ENCODE measurements at places on chromosomes 16 and 17.

GRCh38 chr17:50956750-50957523 is 90.8 kb upstream of the TOB1 start:
- peak; percentile 74 for DNase-seq

- no peak for DNase-seq
These were observed 202.9 kb upstream of the N4BP1 start for GRCh38 chr16:48812856-48813255.

DNA sequence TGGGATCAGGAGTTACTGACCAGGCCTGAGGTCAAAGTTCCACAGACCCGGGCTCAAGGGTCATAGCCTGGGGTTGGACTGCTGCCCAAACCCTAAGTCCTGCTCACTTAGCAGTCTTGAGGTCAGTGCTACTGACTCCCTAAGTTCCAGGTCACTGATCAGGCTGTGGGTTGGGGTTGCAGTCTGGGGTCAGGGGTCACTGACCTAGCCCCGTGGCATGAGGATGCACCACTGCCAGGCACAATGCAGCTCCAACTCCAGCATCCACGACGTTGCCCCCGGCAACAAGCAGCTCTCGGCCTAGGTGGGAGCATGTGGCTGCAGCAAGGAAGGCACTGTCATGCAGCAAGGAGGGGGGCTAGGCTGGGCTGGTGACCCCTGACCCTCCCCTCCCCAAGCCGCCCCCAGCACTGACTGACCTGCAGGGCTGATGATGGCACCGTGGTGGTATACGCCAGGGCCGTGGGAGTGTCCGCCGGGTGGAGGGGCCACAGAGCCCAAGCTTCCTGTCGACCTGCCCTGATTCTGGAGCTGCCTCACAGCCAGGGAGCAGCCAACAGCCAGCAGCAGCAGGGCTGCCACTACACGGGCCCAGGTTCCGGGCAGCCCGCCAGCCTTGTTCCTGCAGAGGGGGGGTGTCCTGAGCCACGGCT is 1.1 kb downstream of the GGT6 start:
- DNase-seq: no peak

DNA sequence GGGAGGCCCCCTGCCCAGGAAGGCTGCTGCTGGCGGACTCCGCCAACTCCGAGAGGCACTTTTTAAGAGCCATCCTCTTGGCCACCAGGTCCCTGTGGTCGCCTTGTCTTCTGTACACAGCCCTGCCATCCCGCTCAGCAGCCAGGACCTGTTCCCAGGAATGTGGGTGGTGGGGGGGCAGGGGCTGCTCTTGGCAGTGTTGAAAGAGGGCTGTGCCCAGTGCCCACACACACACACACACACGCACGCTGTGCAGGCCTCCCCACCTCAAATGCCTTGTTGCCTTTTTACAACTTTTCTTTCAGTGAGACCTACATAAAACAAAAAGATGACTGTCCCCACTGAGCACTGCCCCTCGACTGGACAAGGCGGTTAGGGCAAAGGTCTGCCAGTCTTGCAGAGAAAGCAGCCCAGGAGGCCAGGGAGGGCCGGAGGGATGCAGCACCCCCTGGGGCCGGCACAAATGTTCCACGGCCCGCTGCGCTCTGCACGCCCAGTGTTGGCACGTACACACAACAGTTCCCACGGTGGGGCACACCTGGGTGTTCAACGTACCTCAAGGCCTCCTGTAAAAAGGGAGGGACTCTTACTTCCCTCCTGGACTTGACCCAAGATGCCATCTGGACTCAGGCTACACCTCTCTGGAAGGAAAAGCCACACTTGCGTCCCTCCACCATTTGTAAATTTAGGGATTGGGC is 18.5 kb upstream of the PITPNA start:
- no peak for DNase-seq

- DNase-seq: no peak
These were observed 5.5 kb downstream of the TMEM204 start for GRCh38 chr16:1538804-1539520.

DNA sequence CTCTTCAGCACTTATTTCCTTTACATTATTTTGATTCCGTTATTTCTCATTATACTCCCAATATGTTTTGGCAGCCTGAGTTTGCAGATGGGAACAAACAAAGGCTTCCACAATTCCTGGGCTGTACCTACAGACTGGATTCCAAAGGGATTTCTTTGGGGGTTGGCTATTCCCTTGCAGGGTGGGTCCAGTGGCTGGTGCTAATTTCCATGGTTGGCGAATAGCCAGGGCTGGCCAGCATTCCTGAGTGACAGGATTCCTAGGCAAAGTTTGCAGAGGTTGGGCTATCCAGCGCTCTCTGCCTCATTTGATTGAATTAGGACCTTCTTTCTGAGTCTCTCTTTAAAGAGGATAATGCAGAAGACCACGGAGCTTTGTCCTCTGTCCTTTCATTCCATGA is 207.4 kb downstream of the MAF start:
- no peak for DNase-seq

DNA sequence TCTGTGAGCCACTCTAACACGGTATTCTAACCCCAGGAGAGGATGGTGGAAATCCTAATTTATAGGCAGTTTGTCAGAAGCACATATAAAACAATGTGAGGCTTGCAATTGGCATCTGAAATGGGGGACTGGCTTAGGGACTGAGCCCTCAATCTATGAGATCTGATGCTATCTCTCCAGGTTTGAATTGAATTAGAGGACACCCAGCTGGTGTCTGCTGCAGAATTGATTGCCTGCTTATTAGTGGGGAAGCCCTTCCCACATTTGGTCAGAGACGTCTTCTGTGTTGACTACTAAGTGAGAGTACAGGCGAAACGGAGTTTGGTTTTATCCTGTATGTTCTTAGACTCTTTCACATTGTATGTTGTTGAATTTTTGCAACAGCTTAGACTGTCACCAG is 13.6 kb upstream of the TMIGD1 start:
- DNase-seq: no peak

- no peak for DNase-seq
These were observed 58.8 kb downstream of the UTP18 start for GRCh38 chr17:51319186-51319585.

GRCh38 chr17:34884597-34884996 is 76.7 kb downstream of the CCT6B start:
- DNase-seq: no peak

- DNase-seq: peak; percentile 41
These were observed 37.1 kb downstream of the YWHAE start for GRCh38 chr17:1362964-1363363.

GRCh38 chr17:27630607-27631410 is at the start of gene LGALS9:
Gene LGALS9 (plus strand): TSS chr17:27631188. CDS start chr17:27631266, 78 bp downstream.
- peak; percentile 29 for DNase-seq

GRCh38 chr16:89167425-89167941 is 4.1 kb upstream of the CDH15 start:
- peak; percentile 91 for DNase-seq

DNA sequence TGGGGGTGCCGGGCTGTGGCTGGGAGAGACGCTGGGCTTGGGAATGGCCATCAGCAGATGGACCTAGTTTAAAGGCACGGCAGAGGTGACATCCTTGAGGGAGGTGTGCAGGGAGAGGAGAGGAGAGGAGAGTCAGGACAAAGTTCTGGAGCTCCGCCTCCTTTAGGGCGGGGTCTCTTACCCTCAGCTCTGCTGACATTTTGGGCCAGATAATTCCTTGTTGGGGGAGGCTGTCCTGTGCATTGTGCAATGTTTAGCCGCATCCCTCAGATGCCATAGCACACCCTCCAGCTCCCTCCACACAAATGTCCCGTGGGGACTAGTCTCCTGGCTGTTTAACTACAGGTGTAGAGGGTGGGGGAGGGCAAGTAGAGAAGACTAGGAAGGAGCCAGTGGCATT is 48.3 kb downstream of the ARHGAP23 start:
- no peak for DNase-seq

DNA sequence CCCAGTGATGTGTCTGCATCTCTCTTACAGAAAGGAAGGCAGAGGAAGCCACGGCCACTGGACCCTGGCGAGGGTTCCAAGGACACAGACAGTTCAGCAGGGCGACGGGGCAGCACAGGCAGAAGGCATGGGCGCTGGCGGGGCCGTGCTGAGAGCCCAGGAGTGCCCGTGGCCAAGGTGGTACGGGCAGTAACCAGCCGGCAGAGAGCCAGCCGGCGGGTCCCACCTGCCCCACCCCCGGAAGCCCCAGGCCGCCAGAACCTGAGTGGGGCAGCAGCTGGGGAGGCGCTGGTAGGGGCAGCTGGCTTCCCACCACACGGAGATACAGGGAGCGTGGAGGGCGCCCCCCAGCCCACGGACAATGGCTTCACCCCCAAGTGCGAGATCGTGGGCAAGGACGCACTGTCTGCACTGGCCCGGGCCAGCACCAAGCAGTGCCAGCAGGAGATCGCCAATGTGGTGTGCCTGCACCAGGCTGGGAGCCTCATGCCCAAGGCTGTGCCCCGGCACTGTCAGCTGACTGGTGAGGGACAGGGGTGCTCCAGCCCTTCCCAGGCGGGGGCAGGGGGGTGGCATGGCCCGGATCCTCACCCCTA is 7.8 kb downstream of the XYLT2 start:
- DNase-seq: no peak

- no peak for DNase-seq
These were observed 126.4 kb upstream of the ANKFN1 start for GRCh38 chr17:56026915-56027314.

- no peak for DNase-seq
These were observed 5.4 kb downstream of the EDC4 start for GRCh38 chr16:67878232-67878631.

- DNase-seq: peak; percentile 96
These were observed at the start of gene NKIRAS2 for GRCh38 chr17:42019509-42020404. Gene NKIRAS2 (plus strand): TSS chr17:42020090. CDS start chr17:42021578, 1,488 bp downstream.

DNA sequence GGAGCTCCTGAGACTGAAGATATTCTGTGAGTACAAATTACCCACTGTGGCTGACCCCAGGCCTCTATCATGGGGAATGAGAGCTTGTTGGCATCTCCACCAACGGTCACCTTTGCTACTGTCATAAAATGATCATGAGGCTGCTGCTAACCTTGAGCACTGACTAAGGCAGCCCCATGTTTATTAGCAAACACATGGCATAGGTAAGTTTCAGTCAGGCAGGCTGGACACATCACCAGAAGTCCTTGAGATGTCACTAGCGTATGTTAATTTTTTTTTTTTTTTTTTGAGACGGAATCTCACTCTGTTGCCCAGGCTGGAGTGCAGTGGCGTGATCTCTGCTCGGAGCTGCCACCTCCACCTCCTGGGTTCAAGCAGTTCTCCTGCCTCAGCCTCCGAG is 1.5 kb upstream of the GLG1 start:
- DNase-seq: no peak

DNA sequence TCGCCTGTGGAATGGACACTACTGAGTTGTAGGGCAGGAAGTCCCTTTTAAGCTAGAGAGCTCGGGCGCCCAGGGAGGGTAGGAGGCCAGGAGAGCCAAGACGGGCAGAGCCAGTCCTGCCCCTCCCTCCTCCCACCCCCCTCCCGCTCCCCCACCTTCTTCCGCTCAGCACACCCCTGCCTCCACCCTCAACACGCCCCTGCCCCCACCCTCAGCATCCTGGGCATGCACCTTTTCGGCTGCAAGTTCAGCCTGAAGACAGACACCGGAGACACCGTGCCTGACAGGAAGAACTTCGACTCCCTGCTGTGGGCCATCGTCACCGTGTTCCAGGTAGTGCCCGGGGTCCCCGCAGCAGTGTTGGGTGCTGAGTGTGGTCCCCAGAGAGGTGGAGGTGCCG is 18.3 kb downstream of the TPSG1 start:
- no peak for DNase-seq

DNA sequence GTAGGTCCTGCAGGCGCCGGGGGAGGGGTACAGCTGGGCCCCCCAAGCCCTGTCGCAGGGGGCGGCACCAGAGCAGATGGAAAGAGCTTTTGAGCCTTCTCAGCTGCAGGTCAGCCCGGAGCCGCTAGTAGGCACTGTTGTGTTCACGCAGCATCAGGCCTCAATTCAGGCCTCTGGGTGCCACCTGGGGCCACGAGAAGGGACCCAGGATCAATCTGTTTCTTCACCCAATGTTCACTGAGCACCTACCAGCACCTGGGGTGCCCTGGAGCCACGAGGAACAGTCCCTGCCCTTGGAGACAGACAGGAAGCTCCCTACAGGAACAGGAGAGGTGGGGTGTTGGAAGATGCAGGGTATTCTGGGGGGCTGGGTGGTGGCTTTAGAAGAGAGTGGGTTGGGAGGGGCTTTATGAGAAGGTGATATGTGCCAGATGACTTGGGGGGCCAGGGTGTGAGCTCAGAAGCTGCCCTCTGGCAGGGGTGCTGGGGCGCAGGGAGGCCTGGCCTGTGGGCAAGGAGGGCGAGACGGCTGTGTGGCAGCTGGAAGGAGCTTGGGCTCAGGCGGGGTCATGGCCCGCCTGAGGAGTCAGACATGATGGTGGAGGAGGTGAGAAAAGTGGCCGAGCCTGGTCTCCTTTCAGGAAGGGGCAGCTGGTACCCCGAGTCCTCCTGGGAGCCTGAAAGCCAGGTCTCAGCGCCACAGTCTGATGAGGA is 121.9 kb upstream of the GSE1 start:
- no peak for DNase-seq

DNA sequence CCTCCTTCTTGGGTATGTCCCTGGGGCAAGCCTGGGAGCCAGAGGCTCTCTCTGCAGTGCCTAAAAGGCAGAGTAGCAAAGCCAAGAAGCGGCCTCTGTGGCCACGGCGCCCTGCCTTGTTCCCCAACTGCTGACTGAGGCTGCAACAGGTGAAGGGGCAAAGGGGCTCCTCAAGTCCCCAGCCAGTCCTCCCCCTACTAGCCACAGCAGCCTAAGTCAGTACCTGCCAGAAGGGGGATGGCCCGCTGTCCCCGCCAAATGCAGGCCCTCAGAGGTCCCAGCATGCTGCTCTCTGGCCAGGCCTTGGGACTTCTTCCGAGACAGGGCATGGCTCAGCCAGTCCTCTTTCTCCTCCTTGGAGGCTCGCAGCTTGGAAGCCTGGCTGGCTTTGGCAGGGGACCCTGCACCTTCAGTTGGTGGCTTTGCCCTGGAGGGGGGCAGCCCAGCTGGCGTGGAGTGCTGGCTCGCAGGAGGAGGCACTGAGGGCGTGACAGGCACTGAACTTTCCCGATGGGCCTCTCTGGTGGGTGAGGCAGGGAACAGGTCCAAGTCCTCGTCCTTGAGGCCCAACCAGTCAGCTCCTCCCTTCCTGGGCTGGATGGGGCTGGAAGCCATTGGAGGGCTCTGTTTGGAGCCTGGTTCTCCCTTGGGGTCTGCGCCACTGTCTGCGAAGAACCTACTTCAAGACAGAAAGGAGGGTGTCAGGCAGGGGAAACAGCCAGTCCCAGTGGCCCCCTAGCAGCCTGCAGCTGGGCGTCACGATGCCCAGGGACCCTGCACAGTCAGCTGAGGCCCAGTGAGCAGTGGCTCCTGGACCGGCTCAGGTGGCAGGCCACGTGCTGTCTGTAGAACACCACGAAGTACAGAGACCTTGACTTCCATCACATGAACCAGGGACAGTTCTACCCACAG is 17.6 kb downstream of the FBF1 start:
- DNase-seq: peak; percentile 3

DNA sequence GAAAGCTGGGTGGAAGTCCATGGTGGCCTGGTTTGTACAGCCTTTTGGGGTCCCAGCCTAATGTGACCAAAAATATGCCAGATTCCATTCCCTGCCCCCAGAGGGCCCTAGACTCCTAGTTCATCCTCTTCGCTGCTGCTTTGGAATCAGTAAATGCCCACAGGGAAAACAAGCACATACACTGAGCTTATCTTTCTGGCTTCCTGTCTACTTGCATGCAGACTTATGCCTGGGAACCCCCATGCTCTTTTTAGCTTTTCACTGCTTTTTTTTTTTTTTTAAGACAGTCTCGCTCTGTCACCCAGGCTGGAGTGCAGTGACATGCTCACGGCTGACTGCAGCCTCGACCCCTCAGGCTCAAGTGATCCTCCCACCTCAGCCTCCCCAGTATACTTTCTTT is 6.2 kb upstream of the CD300LG start:
- no peak for DNase-seq

GRCh38 chr17:82320956-82321927 is 3.8 kb upstream of the CD7 start:
- peak; percentile 72 for DNase-seq

GRCh38 chr16:17384471-17384870 is 86.3 kb downstream of the XYLT1 start:
- DNase-seq: no peak
